ENCODE measurements at places on chromosomes 11 and 22. TPM values are rescaled to one million over a fixed set of nuclear protein-coding genes. Genes with fewer than 3 reads are reported as not detected.
A peak's percentile ranks its signal among the peaks of the same experiment; 100 is the strongest.

DNA sequence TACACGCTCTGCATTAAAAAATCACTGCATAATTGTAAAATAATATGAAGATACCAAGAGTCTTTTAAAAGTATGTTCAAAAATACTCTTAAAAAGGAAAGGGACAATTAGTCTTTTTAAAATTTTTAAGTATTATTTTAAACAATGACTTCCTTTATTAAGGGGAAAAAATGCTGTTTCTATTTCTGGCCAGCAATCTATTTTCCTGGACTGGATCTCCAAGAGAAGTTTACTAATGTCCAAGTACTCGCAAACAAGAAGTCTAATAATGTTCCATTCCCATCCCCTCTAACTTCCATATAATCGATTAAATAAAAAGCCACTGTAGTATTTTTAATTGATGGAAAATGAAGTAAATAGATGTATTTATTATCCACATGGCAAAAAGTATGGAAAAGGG lies 123.7 kb downstream of the MPPED2 start:
- H3K36me3 ChIP-seq, result no peaks in the 10 kb centered on the region
- no peak overlapping the region for H3K4me3 ChIP-seq
- no peaks in the 10 kb centered on the region for H3K4me1 ChIP-seq
- H3K27ac ChIP-seq, result no peak overlapping the region
- no peak for DNase-seq

- no peaks in the 10 kb centered on the region for H3K27me3 ChIP-seq
- peak; percentile 89 for DNase-seq
- H3K36me3 ChIP-seq, result peaks cover 7% of the 10 kb centered on the region
Measured at GRCh38 chr22:37121887-37122591, 12.5 kb upstream of the TMPRSS6 start.

GRCh38 chr11:118806400-118806799 lies 15.4 kb upstream of the DDX6 start:
- H3K27ac ChIP-seq, result no peak overlapping the region
- no peak overlapping the region for H3K4me3 ChIP-seq
- DNase-seq, result no peak
- H3K4me1 ChIP-seq, result no peaks in the 10 kb centered on the region

DNA sequence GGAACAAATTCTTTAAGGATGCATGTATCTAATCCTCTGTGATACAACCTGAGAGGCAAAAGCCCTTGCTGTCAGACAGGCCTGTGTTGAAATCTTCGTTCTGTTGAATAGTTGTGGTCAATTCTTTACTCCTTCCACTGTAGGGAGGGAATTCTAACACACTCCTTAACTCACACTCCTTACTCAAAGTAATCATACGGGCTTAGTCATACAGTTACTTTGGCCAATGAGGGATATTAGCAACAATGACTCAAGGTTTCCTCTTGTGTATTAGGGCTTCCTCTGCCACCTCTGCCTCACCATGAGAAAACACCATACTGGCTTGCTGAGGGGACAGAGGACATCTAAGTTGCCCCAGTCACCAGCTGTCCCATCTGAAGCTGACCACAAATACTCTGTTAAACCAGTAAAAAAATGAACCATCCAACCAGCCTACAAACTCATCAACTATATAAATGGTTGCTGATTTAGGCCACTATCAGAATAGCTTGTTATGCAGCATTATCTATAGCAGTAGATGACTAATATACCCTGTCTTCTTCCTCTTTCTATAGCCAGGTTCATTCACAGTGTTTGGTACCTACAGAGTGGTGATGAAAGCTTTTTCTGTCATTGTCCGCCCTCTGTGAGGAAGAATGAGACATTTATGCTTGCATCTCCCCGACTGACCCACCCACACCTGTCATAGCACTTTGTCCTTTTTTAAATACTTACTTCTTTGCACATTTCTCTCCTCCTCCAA lies 322.8 kb upstream of the SYN3 start:
- no peak overlapping the region for H3K4me3 ChIP-seq
- no peak overlapping the region for H3K27ac ChIP-seq

DNA sequence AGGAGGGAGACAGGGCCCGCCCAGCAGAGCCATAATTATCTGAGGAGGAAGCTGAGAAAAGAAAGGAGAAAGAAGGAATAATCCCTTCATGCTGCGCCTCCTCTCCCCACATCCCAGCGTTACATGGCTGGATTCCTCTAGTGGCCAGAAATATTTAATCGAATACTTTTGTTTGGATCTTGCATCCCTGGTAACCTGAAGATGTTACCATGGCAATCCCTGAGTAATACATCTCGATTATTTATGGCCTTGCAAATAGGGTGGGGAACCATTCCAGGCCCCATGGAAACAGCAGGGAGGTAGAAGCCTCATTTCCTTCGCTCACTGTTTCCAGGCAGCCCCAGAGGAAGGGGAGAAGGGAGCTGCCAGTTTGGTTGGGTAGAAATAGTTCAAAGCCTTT lies 357.7 kb downstream of the BUD13 start:
- H3K4me1 ChIP-seq, result no peaks in the 10 kb centered on the region
- no peak for DNase-seq
- no peaks in the 10 kb centered on the region for H3K27me3 ChIP-seq
- no peak overlapping the region for H3K4me3 ChIP-seq
- no peaks in the 10 kb centered on the region for H3K36me3 ChIP-seq

DNA sequence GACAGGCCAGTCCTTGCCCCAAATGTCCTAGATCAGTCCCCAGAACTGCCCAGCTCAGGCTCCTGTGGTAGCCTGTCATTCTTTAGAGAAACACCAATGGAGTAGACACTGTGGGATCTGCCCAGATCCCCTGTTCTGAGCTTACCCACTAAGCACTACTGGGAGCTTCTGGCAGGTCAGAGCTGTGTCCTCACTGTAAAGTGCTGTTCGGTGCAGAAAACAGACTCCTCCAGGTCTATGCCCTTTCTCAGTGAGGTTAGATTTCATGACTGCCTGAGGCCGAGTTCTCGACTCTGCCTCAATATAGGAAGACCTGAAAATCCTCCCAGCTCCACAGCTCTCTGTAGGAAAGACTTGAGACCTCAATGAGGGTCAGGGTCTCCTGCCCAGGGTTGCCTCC lies 67.5 kb upstream of the IGLL5 start:
- H3K4me1 ChIP-seq, result peaks cover 14% of the 10 kb centered on the region
- peak overlapping the region; percentile 87 for H3K27ac ChIP-seq
- no peak for DNase-seq
- H3K27me3 ChIP-seq, result no peaks in the 10 kb centered on the region
- no peak overlapping the region for H3K4me3 ChIP-seq
- no peaks in the 10 kb centered on the region for H3K36me3 ChIP-seq

- H3K4me3 ChIP-seq, result no peak overlapping the region
- DNase-seq, result no peak
- no peaks in the 10 kb centered on the region for H3K27me3 ChIP-seq
- peaks cover 42% of the 10 kb centered on the region for H3K36me3 ChIP-seq
Measured at GRCh38 chr11:58530236-58530635, 22.3 kb upstream of the OR5B21 start.

Gene MN1
- polyA plus RNA-seq, result 0.15 TPM

Gene TSPAN32
- polyA plus RNA-seq, result 14.1 TPM

Gene CUL5
- 5.5 TPM for polyA plus RNA-seq

DNA sequence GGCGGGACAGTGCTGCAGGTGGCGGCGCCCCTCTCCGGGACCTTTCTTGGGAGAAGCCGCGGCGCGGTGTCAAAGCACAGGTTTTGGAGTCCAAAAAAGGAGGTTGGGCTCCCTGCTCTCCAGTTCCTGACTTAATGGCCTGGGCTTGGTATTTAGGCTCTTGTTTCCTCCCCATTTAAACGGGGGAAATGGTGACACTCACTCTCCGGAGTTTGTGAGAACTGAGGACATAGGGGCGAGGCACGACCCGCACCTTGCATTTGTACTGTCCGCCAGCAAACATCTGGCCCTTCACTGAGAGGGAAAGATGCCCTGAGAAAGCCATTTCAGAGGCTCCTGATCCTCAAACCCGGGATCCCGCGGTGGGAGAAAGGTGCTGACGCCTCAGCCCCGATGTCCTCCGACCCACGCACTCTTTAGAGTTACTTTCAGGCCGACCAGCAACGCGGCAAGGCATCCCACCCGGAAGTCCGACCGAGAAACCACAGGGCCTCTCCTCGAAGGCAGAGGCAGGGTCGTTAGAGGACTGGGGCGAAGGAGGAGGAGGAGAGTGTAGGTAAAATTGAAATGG lies 2.9 kb upstream of the WDR74 start:
- peak overlapping the region; percentile 96 for H3K4me3 ChIP-seq
- H3K4me1 ChIP-seq, result peaks cover 17% of the 10 kb centered on the region
- peak overlapping the region; percentile 98 for H3K27ac ChIP-seq
- H3K36me3 ChIP-seq, result no peaks in the 10 kb centered on the region

GRCh38 chr11:60910711-60911380 lies 3.1 kb upstream of the TMEM109 start:
- no peaks in the 10 kb centered on the region for H3K27me3 ChIP-seq
- H3K27ac ChIP-seq, result peak overlapping the region; percentile 96
- no peak overlapping the region for H3K4me3 ChIP-seq
- DNase-seq, result no peak

DNA sequence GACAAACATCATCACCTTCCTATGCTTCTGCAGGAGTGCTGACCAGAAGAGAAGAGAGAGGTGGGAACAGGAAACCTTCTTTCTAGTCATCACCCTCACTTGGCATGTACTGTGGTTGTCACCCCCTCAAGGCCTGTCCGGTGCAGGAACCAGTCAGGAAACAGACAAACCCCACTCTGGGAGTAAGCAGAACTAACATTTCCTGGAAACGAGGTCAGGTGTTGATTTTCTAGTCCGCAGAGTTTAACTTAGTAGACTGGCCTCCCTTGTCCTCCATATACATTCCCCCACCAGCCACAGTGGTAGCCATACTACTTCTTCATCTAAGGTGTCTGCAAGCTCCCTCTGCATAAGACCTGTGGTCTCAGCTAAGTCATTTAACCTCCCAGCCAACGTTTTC lies 80.7 kb upstream of the NCAM1 start:
- no peaks in the 10 kb centered on the region for H3K27me3 ChIP-seq
- H3K4me1 ChIP-seq, result peaks cover 4% of the 10 kb centered on the region
- no peak overlapping the region for H3K27ac ChIP-seq

Gene B4GAT1
- 8.7 TPM for polyA plus RNA-seq

Gene MRPL17
- 70.2 TPM for polyA plus RNA-seq

DNA sequence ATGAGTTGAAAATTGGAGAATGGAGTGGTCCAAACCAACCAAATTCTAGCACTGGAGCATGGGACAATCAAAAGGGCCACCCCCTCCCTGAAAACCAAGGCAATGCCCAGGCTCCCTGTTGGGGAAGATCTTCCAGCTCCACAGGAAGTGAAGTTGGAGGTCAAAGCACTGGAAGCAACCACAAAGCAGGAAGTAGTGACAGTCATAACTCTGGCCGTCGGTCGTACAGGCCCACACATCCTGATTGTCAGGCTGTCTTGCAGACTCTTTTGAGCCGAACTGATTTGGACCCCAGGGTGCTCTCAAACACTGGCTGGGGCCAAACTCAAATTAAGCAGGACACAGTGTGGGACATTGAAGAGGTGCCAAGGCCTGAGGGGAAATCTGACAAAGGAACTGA lies 80.5 kb upstream of the ADSL start:
- H3K27ac ChIP-seq, result peak overlapping the region; percentile 66
- DNase-seq, result no peak
- H3K4me1 ChIP-seq, result peaks cover 37% of the 10 kb centered on the region
- H3K36me3 ChIP-seq, result peaks cover 34% of the 10 kb centered on the region
- H3K4me3 ChIP-seq, result no peak overlapping the region

DNA sequence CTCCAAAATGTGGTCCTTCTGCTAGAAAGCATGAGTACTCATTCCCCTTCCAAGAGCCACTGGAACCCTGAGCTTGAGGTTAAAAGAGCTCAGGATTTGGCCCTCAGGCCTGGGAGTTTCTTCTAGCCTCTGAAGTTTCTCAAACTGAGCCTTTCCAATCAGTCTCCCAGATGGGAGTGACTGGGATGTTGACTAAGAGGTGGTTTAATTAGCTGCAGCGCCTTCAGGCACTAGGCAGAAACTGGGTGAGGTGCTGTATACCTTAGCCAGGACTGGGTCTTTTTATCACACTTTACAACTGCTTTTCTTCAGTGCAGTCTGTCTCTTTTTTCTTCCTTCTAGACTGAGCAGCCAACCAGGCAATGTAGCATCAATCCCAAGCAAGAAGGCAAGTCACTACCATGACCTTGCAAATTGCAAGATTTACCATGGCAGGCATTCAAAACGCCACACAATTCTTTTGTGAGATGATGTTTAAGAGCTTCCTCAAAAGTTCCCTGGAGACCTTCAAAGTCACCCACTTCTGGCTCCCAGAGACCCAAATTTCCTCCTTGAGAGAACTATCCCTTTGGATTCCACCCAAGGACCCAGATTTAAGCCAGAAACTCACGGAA lies 93.0 kb downstream of the SLC1A2 start:
- H3K4me3 ChIP-seq, result no peak overlapping the region
- peaks cover 13% of the 10 kb centered on the region for H3K4me1 ChIP-seq
- DNase-seq, result no peak
- no peaks in the 10 kb centered on the region for H3K36me3 ChIP-seq

- no peak for DNase-seq
- no peaks in the 10 kb centered on the region for H3K4me1 ChIP-seq
- no peak overlapping the region for H3K4me3 ChIP-seq
- no peak overlapping the region for H3K27ac ChIP-seq
- H3K27me3 ChIP-seq, result no peaks in the 10 kb centered on the region
Measured at GRCh38 chr22:30718938-30719337, 24.3 kb downstream of the OSBP2 start.

- peak within 1 kb of the TSS; percentile 8 for H3K4me3 ChIP-seq
- H3K27ac ChIP-seq, result no peak within 1 kb of the TSS
- peaks cover 25% of the 10 kb centered on the region for H3K27me3 ChIP-seq
- peak; percentile 73 for DNase-seq
Measured at GRCh38 chr11:105609832-105610781, at the start of gene GRIA4. TSS of gene GRIA4 (plus strand) at chr11:105610073. CDS start at chr11:105610998, 925 bp downstream.

- no peak for DNase-seq
- H3K4me1 ChIP-seq, result no peaks in the 10 kb centered on the region
- H3K27me3 ChIP-seq, result no peaks in the 10 kb centered on the region
- H3K4me3 ChIP-seq, result no peak overlapping the region
Measured at GRCh38 chr11:28756977-28757376, 648.8 kb downstream of the METTL15 start.

DNA sequence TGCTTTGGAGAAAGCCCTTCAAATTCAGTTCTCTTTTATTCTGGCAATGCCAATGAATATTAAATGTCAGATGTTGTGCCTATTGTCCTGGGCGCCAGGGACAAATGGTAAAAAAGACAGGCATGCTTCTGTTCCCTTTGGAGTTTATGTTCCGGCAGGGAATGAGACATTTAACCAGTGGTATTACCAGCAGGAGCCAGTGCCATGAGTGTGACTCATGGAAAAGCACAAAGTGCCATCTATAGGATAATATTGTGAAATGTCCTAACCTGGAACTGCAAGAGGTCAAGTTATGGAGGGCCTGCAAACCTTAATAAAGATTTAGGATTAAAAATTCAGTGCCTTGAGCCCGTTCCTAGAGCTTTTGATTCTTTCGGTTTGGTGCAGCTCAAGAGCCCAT lies 39.5 kb downstream of the REXO2 start:
- H3K4me3 ChIP-seq, result no peak overlapping the region
- DNase-seq, result no peak
- H3K36me3 ChIP-seq, result no peaks in the 10 kb centered on the region
- H3K4me1 ChIP-seq, result no peaks in the 10 kb centered on the region

DNA sequence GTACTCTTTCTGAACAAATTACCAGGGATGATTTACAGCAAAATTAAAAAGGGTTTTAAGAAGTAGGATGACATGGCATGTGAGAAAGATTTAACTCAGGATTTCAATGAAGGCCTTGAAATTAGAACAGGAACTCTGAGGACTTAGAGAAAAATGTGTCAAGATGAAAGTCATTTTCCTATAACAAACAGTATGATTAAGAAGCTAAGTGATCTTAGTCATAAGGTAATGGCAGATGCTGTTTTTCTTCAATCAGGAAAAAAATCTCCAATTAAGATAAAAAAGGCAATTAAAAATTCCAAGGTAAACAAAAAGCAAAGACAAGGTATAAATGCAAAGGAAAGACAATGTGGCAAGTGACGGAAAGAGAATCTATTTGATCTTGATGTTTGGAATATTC lies 73.5 kb downstream of the GAB2 start:
- H3K27me3 ChIP-seq, result no peaks in the 10 kb centered on the region
- no peak for DNase-seq
- H3K36me3 ChIP-seq, result no peaks in the 10 kb centered on the region
- H3K4me3 ChIP-seq, result no peak overlapping the region

Data from spleen (tissue), 13 donors.